ENCODE measurements at places on chromosomes 3 and 15.

DNA sequence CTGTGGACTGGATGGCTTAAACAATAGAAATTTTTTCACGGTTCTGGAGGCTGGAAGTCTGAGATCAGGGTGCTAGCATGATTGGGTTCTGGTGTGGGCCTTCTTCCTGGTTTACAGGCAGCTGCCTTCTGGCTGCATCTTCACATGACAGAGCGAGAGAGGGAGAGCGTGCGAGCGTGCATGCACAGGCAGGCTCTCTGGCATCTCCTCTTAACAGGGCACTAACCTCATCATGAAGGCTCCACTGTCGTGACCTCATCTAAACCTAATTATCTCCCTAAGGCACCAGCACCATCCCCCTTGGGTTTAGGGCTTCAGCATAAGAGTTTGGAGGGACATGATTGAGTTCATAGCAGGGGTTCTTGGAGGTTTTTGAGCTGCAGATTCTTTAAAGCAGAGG lies 292.0 kb upstream of the C2CD4B start:
- DNase-seq: no peak

DNA sequence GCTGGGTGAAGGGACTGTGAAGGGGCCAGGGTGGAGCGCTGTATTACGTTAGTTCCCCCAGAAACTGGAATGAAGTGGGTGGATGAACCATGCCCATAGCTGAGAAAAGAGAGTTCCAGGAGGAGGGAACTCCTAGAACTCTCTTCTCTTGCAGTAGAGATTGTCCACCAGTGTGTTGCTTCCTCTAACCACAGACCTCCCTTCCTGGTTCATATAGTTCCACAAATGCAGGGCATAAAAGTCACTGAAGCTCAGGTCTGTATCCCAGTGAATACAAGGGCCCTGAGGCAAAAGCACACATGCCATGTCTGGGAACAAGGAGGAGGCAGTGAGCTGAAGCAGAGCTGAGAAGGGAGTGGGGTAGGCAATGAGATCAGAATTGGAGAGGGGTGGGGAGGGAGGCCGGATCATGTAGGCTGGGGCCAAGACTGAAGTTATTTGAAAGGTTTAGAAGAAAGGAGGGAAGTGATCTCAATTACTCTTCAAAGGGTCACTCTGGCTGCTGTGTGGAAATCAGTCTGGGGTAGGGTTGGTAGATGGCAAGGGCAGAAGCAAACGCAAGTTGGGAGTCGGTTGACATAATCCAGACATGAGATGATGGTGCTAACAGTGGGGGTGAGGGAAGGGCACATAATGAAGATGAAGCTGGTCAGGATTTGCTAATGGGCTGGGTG lies 6.5 kb downstream of the A4GNT start:
- DNase-seq: peak; percentile 47

DNA sequence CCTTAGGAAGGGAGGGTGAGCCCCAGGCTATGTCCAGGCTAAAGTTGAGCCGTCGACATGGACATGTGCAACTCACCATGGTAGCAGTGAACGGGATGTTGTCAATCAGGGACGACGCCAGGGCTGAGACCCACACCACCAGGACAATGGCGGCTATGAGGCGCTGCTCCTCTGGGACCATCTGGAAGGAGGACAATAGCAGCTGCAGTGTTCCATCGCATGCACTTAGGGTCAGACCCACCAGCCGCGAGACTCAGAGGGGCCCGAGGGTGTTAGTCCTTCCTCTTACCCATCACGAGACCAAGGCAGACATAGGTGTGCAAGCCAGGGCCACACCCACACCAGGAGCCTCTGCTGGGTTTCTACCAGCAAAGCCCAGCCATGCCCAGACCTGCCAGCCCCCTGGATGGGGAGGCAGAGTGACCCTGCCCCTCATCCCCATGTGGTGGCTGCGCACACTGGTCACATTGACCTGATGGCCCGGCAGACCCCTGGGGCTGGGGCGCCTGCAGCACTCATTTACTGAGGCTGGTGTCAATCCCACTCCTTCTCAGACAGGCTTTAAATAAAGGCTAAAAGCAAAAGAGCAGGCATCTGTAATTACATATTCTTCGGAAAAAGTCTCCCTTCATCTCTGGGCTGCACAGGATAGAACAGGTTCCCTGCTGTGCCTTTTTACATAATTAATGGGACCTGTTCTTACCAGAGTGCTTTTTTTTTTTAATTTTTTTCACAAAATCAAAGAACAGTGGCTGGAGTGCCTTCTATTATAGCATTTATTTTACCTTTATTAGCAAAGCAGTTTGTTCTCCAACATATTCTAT lies 227.8 kb downstream of the OCA2 start:
- no peak for DNase-seq

- no peak for DNase-seq
These were observed 79.1 kb downstream of the TOP2B start for GRCh38 chr3:25585361-25586166.

DNA sequence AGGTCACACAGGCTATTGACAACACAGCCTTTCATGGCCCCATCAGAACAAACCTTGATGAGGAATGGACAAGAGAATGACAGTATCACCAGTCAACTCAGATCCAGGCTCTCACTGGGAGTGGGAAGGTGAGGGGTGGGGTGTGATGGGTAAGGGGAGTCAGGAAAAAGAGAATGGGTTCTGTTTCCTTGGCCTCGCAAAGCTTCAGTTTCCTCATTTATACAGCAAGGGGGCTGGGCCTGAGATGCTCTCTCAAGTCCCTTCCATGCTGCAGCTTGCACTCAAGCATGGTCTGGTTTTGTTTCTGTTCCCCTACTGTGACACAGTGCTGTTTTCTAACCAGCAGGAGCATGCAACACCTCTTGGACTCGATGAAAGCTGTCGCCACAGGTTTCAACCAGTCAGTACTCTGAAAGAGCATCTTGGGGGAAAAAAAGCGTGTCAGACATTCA lies 65.7 kb upstream of the IL12A start:
- DNase-seq: no peak

- DNase-seq: no peak
These were observed 20.9 kb downstream of the PSTPIP1 start for GRCh38 chr15:77015646-77016320.

GRCh38 chr3:172320468-172320867 lies 127.8 kb downstream of the GHSR start:
- no peak for DNase-seq

DNA sequence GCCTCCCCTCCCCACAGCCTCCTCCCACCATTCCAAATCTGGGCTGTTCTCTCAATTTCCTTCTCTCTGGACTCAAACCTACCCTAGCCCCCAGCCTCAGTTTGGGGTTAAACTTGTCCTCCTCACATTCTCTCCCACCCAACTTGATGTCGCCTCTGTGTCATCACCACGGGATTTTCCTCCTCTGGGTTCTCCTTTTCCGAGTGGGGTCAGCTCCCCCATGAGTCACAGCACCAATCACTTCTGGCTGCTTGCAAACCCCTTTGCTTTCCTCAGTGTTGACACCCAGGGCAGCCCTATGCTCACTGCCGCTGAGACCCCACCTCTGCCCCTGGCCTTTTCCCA lies 451 bp downstream of the CCR5AS start:
- DNase-seq: peak; percentile 51

GRCh38 chr15:77376770-77377169 lies 43.1 kb downstream of the PEAK1 start:
- DNase-seq: no peak

- no peak for DNase-seq
These were observed 76.1 kb downstream of the CLDN11 start for GRCh38 chr3:170494766-170495165.

GRCh38 chr3:24519368-24520100 lies 24.9 kb upstream of the THRB start:
- DNase-seq: peak; percentile 91
